ENCODE measurements at places on chromosomes 11 and 22. TPM values are rescaled to one million over a fixed set of nuclear protein-coding genes. Genes with fewer than 3 reads are reported as not detected.

DNA sequence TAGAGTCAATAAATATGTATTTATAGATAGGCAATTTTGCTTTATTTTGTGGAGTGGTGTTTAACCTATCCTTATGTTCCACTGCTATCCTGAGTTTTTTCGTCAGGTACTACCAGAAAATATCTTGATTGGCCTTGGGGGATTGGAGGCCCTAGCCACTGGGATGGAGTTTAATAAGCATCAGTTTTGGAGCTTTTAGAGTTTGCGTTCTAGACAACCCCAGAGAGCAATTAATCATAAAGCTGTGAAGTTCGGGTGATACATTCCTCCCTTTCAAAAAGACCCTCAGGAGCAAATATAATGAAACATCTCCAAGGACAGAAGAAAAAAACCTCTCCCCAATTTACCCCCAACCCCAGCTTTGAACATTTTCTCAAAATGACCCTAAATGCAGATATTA, at the start of gene OR5A1:
OR5A1 (plus strand) TSS at position 301 of the 400 bp plus-strand sequence. CDS start 6,700 bp downstream, outside the sequence.
- H3K27ac ChIP-seq, result no peak within 1 kb of the TSS
- peaks cover 2% of the 10 kb centered on the region for H3K27me3 ChIP-seq
- DNase-seq, result no peak
- H3K4me3 ChIP-seq, result no peak within 1 kb of the TSS
- no peaks in the 10 kb centered on the region for H3K4me1 ChIP-seq
- no peaks in the 10 kb centered on the region for H3K36me3 ChIP-seq

DNA sequence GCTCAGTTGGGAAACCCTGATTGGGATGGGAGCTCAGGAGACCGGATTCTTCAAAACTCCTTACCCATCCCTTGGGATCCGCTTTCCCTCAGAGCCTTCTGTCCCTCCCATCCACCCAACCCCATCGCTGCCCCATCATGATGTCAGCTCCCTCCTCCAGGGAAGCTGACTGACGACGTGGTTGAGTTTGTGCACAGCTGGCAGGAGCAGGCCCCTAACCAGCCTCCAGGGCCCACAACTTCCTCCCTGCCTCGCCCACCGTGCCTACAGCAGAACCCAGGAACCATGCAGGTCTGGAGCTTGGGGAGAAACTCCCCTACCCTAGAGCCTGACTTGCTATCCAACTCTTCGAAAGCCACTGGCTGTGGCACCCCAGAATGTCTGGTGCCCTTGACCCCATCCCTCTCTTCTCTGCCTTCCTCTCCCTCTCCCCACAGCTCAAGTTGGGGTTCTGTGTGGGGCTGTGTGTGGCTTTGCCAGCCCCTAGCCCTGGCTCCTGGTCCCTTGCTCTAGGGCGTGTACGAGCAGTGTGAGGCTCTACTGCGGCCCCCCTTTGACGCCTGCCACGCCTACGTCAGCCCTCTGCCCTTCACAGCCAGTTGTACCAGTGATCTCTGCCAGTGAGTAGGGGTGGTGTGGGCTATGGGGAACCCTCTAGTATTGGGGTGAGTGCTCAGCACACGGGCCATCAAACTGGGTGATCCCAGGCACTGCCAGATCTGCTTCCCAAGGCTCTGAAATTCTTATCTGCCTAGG, 11.1 kb downstream of the OTOG start:
- H3K27me3 ChIP-seq, result no peaks in the 10 kb centered on the region
- H3K27ac ChIP-seq, result no peak overlapping the region
- DNase-seq, result no peak
- no peak overlapping the region for H3K4me3 ChIP-seq

DNA sequence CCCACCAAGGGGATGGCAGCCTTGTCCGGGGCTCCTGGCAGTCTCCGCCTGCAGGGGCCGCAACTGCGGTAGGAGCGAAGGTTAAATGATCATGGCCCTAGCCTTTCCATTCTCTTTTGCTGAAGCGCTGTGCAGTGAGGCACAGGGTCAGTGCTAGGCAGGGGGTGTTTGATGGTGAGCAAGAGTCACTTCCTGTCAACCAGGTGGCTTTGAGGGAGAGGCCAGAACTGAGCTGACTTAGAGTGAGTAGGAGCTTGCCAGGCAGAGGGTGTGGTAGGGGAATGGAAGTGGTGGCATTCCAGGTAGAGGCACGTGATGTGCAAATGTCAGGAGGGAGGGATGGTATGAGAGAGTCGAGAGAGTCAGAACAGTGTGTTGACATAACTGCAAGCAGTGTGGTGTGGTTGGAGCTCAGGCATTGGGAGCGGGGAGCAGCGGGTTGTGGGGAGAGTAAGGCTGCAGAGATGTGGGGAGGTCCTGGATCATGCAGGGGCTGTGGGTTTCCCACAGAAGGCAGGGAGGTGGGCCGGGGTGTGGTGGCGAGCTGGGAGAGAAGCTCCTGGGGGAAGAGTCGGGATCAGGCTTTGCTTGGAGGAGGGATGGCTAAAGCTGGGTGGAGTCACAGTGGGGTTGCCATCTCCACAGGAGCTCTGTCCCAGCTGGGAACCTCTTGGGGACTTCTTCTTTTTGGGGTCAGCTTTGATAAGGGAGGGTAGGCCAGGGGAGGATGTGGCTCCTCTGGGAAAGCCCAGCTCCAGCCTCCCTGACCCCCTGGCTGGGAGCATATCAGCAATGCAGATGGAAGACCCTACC, 33.3 kb downstream of the AMPD3 start:
- no peaks in the 10 kb centered on the region for H3K27me3 ChIP-seq
- H3K36me3 ChIP-seq, result peaks cover 30% of the 10 kb centered on the region
- H3K27ac ChIP-seq, result no peak overlapping the region
- no peak for DNase-seq

GRCh38 chr11:100806296-100806695, 119.2 kb downstream of the ARHGAP42 start:
- no peaks in the 10 kb centered on the region for H3K4me1 ChIP-seq
- no peak for DNase-seq
- no peaks in the 10 kb centered on the region for H3K27me3 ChIP-seq

- H3K4me1 ChIP-seq, result no peaks in the 10 kb centered on the region
- no peaks in the 10 kb centered on the region for H3K27me3 ChIP-seq
- DNase-seq, result no peak
- no peak overlapping the region for H3K4me3 ChIP-seq
- H3K27ac ChIP-seq, result no peak overlapping the region
Observed at GRCh38 chr22:47617186-47617585, 854.7 kb downstream of the TBC1D22A start.

DNA sequence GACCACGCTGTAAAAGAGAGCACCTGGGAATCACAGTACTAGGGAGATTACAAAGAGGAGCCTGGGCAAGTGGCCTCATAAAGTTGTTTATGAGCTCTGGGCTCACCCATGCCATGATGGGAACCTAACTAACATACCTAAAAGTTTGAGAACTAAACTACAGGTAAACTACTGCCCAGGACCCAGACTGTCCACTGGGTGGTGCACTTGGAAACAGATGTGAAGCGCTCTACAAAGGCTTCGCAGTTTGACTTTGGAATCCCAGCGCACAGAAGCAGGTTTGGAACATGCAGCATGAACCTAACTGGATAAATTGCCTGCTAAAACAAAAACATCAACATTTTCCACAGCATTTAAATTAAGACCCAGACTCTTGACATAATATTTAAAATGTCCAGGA, 418.6 kb downstream of the FAM181B start:
- no peak overlapping the region for H3K27ac ChIP-seq
- no peak for DNase-seq
- H3K4me3 ChIP-seq, result no peak overlapping the region
- H3K36me3 ChIP-seq, result no peaks in the 10 kb centered on the region
- H3K4me1 ChIP-seq, result no peaks in the 10 kb centered on the region
- H3K27me3 ChIP-seq, result no peaks in the 10 kb centered on the region

DNA sequence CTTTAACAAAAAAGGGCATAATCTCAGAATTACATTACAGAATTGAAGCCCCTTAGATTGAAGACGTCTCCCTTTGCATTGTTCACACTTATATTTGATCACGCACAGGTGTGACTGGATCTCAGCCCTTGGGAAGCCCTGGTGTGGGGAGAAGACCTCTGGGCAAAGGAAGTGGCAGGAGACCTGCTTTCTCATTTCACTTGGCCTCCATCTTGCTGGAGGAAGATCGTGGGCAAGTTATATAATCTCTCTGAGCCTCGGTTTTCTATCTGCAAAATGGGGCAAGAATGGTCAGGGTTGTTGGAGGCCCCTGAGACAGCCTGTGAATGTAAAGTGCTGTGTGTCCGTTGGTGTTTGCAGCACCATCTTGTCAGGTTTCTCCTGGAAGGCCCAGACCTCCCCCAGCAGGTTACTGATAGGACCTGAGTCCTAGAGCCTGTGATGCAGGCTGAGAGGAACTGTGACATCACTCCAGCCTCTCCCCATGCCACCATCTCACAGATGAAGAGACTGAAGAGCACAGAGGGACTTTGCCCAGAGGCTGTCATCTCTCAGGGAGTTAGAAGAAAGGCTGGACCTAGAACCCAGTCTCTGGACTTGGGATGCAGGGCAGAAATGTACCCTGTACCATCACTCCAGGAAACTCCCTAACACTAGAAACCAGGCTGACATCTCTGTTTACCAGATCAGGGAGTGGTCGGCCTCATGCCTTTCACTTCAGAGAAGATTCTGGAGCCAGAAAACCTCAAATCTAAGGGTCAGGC, 1.1 kb upstream of the APOA1 start:
- no peak overlapping the region for H3K4me3 ChIP-seq
- peaks cover 4% of the 10 kb centered on the region for H3K27me3 ChIP-seq
- no peaks in the 10 kb centered on the region for H3K4me1 ChIP-seq
- no peak for DNase-seq
- H3K27ac ChIP-seq, result no peak overlapping the region
- H3K36me3 ChIP-seq, result peaks cover 5% of the 10 kb centered on the region

DNA sequence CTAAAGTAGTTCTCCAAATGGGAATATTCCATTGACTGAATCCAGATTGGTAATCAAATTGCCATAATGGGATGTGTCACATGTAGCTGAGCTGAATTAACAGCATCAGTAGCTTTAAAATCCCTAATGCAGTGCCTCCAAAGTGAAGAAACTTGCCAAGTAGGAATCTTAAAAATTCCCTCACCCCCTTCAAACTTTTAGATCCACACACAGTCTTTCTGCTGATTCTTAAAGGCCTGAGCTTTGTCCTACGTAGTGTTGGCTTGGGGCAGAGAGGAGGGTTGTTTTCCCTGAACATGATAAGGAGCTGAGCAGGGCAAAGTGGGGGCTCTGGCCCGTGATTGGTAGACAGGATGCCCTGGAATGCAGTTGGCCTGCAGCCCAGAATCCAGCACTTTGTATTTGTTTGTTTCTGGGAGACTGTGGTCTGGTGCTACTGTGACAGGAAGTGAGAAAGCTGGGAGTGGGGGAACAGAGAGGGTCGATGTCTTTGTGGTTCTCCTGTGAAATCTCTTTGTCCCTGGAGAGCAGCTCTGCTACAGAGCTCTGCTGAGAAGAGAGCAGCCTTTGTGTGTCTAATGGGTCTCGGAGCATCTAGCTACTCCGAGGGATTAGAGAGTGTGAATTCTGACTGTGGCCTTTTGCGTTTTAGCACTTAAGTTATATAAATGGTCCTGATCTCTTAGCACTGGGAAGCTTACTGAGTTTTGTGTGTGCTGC, 16.9 kb downstream of the CTNND1 start:
- H3K27ac ChIP-seq, result no peak overlapping the region
- no peaks in the 10 kb centered on the region for H3K36me3 ChIP-seq
- H3K27me3 ChIP-seq, result no peaks in the 10 kb centered on the region

DNA sequence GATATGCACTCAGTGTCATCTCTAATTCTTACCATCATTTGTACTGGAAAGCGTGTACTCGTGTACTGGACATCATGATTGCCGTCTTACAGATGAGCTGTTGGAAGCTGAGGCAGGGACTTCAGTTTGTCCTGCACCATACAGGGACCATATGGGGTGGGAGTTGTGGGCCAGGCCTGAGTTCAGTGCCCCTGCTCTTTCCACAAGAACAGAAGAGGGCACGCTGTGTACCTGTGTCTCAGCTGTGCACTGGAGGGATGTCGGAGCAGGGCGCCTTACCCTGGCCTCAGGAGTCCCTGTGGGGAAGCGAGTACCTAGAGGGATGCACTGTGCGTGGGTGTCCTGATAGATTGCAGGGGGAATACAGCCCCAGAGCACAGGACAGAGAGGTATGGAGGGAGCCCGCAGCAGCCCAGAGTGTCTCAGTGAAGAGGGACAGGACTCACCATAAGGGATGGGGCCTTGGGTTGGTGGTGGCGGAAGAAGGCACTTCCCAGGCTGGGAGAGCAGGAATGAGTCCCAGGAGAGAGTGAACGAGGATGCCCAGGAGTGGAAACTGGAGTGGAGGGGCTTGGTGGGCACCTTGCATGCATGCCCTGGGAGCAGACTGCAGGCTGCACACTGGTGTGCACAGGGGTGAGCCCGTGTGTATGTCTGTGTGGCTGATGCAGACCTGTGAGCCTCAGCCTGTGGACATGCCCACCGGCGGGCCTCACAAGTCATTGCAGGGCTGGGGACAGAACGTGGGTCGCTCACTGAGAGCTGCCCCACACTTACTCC, 329.7 kb downstream of the TBC1D22A start:
- H3K4me3 ChIP-seq, result no peak overlapping the region
- H3K4me1 ChIP-seq, result no peaks in the 10 kb centered on the region
- H3K27ac ChIP-seq, result no peak overlapping the region
- DNase-seq, result no peak

DNA sequence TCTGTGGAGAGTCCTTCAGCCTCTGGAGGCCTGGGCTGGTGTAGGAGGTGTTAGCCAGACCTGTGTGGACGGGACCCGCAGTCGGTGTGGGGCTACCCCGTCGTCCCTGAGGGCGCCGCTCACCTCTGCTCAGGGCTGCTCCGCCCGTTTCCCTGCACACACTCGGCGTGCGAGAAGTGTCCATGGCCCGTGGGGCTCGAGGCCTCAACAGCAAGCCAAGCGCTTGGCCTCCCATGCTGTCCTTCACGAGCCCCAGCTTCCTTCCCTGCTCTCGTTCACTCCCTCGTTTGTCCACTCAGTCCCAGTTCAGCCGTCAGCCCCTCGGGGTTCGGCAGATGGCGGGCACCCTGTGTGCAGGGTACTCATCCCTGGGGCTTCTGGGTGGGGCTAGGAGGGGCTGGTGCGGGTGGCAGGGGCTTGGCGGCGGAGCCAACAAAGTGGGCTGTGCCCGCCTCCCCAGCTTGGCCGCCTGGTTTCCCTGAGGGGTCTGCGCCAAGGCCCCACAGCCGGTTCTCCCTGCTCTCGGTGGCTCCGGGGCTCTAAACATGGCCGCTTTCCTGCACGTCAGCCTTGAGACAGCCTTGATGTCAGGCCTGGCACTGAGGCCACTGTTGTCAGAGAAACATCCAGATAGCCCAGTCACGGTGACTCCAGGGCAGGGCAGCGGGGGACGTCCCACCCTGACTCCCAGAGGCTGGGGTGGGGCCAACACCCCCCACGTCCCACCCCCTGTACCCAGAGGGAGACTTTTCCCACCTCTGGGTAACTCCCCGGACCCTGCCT, 3.3 kb downstream of the MUC6 start:
- no peak overlapping the region for H3K27ac ChIP-seq
- no peaks in the 10 kb centered on the region for H3K36me3 ChIP-seq
- no peak overlapping the region for H3K4me3 ChIP-seq
- no peaks in the 10 kb centered on the region for H3K4me1 ChIP-seq

Gene DDX25
- 0.16 TPM for total RNA-seq

Gene TMA7B
- total RNA-seq, result 8.0 TPM

Gene PMM1
- total RNA-seq, result 22.6 TPM

Gene MUC15
- total RNA-seq, result not detected

Gene MRGPRX4
- not detected for total RNA-seq

Gene TRPC6
- total RNA-seq, result not detected
